ENCODE measurements at places on chromosomes 3 and 15.

DNA sequence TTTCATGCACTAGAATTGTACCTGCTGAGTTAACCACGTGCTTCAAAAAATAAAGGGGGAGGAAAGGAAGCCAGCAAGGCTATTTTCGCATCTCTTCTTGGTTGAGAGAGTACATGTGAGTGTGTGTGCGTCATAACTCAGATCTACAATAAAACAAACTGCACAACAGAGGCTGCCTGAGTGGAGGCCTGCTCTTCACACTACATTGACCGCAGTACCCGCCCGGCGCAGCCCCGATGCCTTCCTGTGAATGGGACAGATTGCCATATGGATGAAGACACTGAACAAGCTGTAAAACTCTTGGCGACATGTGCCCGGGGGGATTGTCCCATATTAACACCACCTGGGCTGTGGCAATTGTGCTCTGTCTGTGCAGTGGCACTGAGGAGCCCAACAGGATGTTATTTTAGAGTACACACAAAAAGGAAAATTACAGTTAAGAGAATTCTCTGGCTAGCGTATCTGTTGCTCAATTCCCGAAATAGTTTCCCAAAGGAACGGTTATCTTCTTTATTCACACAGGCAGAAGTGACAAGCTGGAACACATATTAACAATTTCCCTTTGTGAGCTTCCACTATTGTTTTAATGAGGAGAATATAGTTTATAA is 551.5 kb downstream of the FOXP1 start:
- DNase-seq = no peak

DNA sequence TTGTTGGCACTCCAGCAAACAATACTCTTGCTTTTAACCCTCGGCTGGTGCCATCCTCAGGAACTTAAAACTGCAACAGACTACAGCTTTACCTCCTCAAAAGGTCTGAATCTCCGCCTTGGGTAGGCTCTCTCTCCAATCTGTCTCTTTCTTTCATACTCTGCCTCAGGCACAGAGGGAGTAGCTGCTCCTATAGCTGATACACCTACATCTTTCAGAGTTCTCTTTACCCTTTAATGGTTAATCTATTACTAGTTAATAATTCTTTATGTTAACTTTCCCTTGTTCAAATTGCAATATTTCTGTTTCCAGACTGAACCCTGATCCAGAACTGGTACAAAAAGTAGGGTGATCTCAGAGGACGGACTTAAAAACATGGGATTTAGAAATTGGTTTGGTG is 66.2 kb downstream of the MAP4 start:
- no peak for DNase-seq

DNA sequence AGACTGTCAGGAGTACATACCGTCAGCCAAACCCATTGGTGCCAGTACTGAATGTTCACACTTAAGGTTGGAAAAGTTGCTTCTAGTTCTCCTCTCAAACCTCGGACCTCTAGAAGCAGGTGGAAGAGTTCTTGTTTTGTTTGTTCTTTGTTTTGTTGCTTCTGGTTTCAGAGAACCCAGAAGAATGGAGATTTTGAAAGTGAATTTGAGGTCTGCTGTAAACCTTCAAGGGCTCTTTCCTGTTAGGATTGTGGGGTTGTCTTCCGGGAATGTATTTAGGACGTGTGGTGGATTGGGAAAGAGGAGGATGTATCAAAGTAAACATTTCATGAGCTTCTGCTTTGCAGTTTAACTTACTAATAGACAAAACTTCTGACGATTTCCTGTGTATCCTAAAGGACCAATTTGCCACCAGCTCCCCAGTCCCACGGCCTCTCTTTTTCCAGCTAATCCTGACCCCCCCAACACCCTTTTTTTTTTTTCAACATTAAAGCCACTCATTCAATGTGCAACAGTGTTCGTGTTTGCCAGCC is 50.3 kb downstream of the FILIP1L start:
- no peak for DNase-seq

GRCh38 chr15:51814606-51815005 is 14.8 kb upstream of the TMOD3 start:
- DNase-seq = no peak

DNA sequence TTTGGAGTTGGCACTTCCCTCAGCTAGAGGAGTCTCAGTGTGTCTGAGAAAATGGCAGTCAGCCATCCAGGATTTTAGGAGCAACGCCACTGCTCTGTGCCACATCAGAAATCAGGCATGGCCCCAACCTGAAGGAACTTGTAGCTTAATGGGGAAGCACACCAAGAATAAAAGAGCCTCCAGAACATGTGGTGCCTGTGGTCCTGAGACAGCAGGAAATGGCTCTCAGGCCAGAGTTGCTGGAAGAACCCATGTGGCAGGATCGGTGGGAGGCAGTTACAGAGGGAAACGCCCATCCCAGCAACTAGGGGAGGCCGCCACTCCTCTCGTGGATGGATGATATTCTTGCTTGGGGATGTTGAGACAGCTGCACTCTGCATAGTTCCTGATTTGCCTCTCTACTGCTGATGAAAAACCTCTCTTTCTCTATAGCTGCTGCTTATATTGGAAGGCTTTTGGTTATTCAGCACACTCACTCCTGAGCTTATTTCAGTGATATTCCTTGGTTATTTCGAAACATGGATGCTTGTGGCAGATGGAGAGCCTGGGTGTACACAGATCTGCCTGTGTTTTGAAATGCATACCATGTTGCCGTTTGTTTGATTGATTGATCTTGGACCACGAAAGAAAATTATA is 52.4 kb downstream of the KLHL25 start:
- no peak for DNase-seq

DNA sequence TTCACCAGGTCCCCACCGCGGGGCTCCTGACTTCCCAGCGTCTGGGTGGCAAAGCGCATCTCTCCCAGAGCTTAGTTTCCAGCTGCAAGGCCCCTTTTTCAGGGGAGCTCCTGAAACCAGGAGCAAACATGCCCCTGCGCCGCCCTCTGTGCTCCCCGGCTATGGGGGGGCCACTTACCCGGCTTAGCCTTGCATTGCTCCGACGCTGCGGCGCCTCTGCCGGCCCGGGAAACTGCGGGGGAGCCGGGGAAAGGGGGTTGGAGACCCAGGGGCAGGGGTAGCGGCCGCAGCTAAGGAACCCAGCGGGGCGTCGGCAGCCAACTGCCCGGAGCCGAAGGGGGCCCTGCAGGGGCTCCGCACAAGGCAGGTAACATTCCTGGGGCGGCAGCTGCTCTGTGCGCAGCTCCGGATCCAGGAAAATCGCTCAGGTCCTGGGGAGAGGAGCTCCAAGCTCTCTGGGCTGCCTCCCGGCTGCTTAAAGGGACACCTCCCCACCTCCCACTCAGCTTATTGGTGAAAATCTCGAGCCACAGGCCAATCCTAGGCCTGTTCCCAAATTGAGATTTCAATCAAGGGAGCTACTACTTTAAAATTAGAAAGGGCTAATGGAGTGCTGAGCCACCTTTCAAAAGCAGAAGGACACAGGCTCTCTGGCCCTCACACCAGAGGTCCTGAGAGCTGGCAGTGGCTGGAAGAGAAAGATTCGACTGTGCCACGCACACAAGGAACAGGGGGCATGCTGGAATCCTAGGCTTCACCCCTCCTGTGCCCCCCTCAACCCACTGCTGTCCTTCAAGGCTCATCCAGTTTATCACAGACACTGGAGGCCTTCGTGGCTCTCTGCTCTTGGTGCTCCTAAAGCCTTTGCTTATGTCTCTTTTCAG is 42.7 kb upstream of the PRICKLE2 start:
- DNase-seq = no peak

DNA sequence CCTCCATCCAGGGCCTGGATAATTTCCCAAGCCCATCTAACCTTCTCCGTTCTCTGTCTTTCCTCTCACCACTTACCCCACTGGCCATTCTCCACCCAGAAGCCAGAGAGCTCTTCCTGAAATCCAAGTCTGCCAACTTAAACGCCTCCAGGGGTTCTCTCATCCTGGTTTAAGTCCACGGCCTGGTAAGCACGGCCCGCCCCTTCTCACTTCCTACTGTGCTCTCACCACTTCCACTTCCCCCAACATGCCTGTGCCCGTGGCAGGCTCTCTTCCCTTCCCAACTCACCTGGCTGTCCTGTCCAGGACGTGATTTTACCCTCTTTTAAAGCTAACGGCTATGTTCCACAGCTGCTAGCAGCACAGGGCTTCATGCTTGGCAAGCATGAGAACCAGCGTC is 1.7 kb upstream of the CX3CR1 start:
- DNase-seq = no peak

GRCh38 chr3:138188013-138188730 is 1.1 kb downstream of the ARMC8 start:
- DNase-seq = no peak

- no peak for DNase-seq
Observed at GRCh38 chr15:87155771-87156170, 1076.1 kb downstream of the AGBL1 start.

DNA sequence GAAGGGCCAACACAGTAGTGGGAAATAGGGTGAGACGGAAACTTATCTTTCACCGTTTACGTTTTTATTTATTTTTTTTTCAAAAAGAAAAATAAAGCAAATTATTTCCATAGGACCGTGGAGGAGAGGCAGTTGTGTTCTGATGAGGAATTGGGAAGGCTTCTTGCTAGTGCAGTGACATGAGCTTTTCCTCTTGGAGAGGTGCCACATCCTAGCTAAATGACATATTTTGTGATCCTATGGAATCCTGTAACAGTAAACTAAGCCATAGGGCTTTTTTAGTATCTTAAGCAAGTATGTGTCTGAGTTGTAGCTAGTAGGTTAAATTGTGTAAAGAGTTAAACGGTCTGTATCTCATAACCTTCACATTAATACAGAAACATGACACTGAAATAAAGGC is 609.9 kb downstream of the RBMS3 start:
- DNase-seq = no peak

GRCh38 chr3:106190296-106190695 is 321.5 kb upstream of the CBLB start:
- no peak for DNase-seq

DNA sequence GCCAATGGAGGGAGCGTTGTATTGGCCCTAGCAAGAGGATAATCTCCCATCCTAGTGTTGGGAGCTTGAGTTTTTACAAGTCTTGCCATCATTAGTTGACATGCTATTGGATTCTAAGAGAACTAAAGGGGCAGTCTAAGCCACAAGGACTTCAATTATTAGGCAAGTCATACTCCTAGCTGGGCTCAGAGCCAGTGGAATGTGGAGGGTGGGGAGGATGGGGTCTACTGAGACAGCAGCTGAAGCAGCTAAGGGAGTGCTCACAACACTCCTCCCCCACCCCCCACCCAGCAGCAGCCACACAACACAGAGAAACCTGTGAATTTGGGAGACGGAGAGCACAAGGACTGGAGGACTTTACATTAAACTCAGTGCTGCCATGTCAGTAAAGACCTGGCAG is 27.9 kb downstream of the FRG2C start:
- DNase-seq = no peak

- no peak for DNase-seq
Observed at GRCh38 chr3:156406393-156406792, 148.5 kb downstream of the SSR3 start.

DNA sequence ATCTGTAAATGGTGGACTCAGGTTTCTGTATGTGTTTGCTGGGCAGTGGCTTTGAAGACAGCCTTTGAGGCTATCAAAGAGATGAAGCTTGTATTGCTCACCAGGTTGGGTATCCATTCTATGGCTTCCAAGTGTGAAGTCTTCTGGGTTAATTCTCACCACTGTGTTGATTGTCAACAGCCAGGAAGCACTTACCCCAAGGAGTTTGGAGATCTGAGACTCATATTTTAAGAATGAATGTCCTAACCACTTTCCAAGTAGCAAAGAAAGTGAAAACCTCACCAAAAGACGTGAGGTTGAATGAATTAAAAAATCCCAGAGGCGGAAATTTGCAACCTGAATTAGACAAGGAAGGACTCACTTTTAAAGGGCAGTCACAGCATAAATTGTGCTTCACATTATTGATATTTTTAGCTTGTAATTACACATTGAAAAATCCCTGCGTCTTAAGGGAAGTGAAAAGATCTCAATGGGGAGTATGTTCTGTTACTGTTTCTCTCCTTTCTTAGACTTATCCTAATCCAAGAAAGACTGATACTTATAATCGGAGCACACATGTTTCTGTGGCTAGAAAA is 304.0 kb upstream of the TPRG1 start:
- DNase-seq = no peak

GRCh38 chr15:89760303-89761008 is 9.4 kb upstream of the MESP1 start:
- DNase-seq = peak; percentile 12

DNA sequence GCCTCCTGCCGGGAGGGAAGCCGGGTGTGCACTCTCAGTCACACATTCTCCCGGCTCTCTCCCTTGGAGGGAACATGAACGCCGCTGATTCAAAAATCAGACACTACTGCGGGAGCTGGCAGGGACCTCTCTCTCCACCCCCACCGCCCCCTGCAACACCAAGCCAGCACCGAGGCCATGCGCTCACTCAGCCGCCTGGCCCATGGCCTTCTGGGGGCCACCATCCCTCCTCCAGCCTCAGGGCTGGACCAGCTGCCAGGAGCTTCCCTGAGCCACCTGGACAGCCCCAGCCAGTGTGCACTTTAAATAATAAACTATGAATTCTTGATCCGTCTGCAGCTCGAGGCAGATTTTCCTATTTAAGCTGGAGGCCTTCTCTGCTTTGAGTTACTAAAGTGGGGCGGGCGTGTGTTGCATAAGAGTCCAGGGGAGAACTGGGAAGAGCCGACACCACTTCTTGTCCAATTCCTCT is 30.6 kb downstream of the ADAMTS17 start:
- no peak for DNase-seq

Data from esophagus squamous epithelium (tissue), 5 donors.